ENCODE measurements at places on chromosomes 1 and 21.

GRCh38 chr1:8733484-8733883 is 84.0 kb downstream of the RERE start:
- DNase-seq = no peak

- DNase-seq = no peak
Observed at GRCh38 chr21:16912075-16912474, 600.8 kb upstream of the CXADR start.

- peak; percentile 85 for DNase-seq
Observed at GRCh38 chr1:75135573-75136194, 1.5 kb downstream of the LHX8 start.

- peak; percentile 43 for DNase-seq
Observed at GRCh38 chr1:152347116-152347728, 12.6 kb downstream of the FLG2 start.

- no peak for DNase-seq
Observed at GRCh38 chr1:212030936-212031528, 4.3 kb downstream of the INTS7 start.

All from NCI-H1105 treated with DMSO at 0.1 percent for 48 hours (cell line).